ENCODE measurements at places on chromosomes 1 and 21.

- no peak for DNase-seq
Measured at GRCh38 chr1:174812656-174813055, 187.1 kb upstream of the CACYBP start.

- no peak for DNase-seq
Measured at GRCh38 chr1:7497107-7497637, 273.9 kb upstream of the VAMP3 start.

GRCh38 chr1:236938760-236939159 lies 65.5 kb downstream of the MT1HL1 start:
- DNase-seq = no peak

- DNase-seq = peak; percentile 70
Measured at GRCh38 chr1:12658531-12659453, 14.9 kb downstream of the AADACL4 start.

- DNase-seq = no peak
Measured at GRCh38 chr1:40780678-40781607, 2.6 kb upstream of the KCNQ4 start.

GRCh38 chr1:12424087-12424529 lies 193.9 kb downstream of the DHRS3 start:
- DNase-seq = no peak
